ENCODE measurements at places on chromosomes 7 and 10.

- no peak for DNase-seq
These were observed 342.5 kb downstream of the PTEN start for GRCh38 chr10:88205842-88206446.

DNA sequence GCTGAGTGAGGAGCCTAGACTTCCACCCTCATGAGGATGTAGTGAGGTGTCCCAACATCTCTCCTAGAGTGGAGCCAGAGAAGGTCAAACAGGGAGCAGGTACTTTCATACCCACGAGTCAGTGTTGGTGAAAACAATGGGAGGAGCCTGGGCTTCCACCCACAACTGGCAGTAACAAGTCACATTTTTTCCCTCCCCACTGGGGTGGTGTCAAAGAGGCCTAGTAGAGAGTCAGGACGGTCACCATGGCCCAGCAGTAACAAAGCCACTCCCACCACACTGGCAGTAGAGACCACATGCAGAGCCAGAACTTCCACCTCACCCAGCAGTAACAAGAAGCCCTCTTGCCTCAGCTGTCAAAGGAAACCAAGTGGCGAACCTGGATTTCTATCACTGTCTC is 280.2 kb upstream of the IMMP2L start:
- no peak for DNase-seq

DNA sequence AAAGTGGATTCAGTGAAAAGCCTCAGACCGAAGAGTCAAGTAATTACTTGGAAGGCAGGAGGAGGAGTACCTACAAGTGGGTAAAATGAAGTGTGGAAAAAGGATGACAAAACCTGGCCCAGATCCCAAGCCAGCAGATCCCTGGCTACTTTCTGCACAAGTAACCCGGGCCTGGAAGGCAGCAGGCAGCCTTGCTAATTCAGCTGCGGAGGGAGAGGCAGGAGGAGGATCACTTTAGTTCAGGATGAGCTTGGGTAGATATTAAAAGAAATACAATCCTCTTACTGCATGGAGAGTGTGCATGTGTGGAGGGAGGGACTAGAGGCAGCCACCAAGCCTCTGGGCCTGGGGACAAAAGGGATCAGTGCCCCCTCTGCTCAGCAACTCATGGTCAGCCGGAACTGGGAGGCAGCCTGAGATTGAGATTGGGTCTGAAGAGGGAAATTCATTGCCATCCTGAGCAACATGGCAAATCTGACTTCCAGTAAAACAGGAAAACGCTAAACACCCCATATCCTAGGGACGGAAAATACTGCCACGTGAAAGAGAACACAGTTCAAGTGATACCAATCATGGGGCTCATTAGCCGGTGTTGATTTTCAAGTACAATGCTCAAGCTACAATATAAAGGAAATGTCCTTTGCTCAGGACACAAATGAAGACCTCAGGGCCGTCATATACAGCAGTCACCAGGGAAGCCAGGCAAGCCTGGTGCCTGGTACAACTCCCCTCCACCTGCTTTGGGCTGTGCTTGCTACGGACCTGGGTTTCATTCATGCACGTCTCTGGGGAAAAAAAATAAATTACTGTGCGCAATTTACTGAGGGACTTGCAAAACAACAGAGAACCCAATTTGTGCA is 1.3 kb downstream of the AMPH start:
- no peak for DNase-seq

GRCh38 chr7:4638781-4639575 is 43.1 kb upstream of the FOXK1 start:
- DNase-seq: no peak

Data from KG1 (cell line).